ENCODE measurements at places on chromosomes 16 and 17. TPM values are rescaled to one million over a fixed set of nuclear protein-coding genes. Genes with fewer than 3 reads are reported as not detected.

CDH1 gene
- total RNA-seq = 1.3 TPM

CD300LB gene
- not detected for total RNA-seq

ZPBP2 gene
- total RNA-seq = not detected

GAS2L2 gene
- not detected for total RNA-seq

CCDC200 gene
- not detected for total RNA-seq

SLC35G6 gene
- total RNA-seq = not detected

KRT20 gene
- 0.19 TPM for total RNA-seq

IKZF3 gene
- 91.6 TPM for total RNA-seq

CIBAR2 gene
- not detected for total RNA-seq

CCDC154 gene
- total RNA-seq = 0.73 TPM

PRAC1 gene
- not detected for total RNA-seq
